ENCODE measurements at places on chromosomes 5 and 9. TPM values are rescaled to one million over a fixed set of nuclear protein-coding genes. Genes with fewer than 3 reads are reported as not detected.

DNA sequence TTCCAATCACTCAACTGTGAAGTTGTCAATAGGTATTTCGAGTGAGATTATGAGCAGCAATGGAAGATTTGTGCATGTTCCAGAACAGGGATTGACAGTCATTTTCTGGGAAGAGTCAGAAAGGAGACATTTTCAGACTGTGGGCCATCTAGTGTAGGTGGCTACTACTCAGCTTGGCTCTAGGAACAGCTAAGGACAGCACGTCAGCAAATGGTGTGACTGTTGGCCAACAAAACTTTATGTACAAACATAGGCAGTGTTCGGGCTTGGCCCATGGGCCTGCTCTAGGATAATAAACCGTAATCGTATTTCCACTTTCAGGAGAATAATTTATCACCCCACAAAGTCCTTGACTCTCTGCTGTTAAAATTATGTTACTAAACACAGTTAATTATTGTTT lies 143.6 kb downstream of the ADCY2 start:
- no peak for DNase-seq

GRCh38 chr5:159655757-159656409 lies 260.4 kb upstream of the ADRA1B start:
- DNase-seq, result no peak

- no peak for DNase-seq
Measured at GRCh38 chr5:73215531-73215890, 42.5 kb downstream of the TMEM174 start.

Gene PCDHA8
- polyA plus RNA-seq, result 0.05 TPM

- no peak for DNase-seq
Measured at GRCh38 chr9:134344068-134344799, 18.0 kb downstream of the RXRA start.

Gene TRPM3
- 16.7 TPM for polyA plus RNA-seq

Gene DENND4C
- 57.0 TPM for polyA plus RNA-seq

Gene BTNL8
- 0.51 TPM for polyA plus RNA-seq

DNA sequence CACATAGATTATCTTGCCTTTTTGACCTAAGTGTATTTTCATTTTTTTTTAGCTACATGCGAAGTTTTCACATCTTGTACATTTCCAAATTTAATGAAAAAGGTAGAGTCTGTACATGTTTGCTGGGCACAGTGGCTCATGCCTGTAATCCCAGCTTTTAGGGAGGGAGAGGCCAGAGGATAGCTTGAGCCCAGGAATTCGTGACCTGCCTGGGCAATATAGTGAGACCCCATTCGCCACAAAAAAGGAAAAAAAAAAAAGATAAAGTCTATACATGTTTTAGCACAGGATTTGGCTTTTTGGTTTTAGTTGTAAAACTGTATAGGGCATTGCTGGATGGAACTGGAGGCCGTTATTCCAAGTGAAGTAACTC lies 28.8 kb downstream of the RAI14 start:
- no peak for DNase-seq

Gene DCAF12
- 60.8 TPM for polyA plus RNA-seq

DNA sequence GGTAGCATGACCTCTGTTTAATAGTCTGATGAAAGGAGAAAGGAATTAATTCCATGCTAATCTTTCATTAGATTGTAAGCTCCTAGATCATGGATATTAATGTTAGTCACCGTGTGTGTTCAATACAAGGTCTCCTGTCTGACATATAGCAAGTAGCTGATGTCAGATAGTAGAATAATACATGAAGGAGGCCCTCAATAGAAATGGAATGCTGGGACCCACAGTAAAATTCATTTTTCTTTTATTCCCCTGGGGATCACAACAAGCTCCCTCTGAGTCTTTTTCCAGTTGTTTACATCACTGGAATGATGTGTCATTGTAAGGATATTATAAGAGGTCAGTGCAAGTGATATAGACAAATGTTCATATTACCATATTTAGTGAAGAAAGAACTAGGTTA lies 240.3 kb upstream of the TRPC7 start:
- DNase-seq, result no peak

DNA sequence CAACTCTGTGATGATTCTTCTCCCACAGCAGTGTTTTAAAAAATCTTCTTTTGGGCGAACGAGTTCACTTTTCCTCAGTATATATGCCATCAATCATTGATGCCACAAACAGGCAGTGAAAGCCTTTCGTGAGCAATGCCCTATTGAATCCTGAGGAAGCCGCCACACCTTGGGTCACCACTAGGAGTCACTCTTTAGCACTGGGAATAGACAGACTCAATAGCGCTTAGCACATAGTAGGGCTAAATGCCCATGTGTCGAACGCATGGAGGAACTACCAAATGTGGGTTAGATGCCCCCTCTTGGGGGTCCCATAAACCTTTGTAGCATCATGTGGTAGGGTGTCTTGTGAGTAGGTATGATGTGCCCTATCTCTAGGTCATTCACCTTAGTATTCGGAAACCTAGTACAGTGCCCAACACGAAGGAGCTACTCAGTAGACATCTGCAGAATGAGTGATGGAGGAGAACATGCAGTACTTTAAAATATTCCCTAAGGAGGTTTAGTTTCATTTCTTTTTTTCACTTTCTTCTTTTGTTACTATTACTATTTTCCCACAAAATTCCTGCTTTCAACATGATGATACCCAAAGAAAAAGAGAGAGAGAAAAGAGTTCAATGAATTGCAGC lies 603.7 kb downstream of the BNC2 start:
- DNase-seq, result no peak

GRCh38 chr5:173243831-173244305 lies 8.9 kb upstream of the NKX2-5 start:
- no peak for DNase-seq

GRCh38 chr5:113615708-113616107 lies 102.2 kb downstream of the YTHDC2 start:
- no peak for DNase-seq

Gene NUDT2
- 23.8 TPM for polyA plus RNA-seq

Gene CFAP77
- 0.68 TPM for polyA plus RNA-seq

DNA sequence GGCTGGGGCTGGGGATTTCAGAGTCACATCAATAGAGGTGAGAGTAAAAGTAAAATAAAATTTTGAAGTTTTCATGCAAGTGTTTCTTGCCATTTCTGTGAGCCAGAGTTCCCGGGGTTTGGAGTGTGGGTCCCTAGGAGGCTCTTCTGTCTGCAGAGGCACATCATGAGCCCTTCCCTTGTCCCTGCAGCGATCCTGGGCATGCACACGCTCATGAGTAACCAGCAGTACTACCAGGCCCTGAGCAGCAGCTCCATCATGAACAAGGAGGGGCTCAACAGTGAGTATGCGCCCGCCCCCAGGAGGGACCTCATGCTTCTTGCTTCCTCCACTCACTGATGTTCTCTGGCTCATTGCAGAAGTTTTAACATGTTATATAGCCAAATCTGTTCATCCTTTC lies 61.1 kb downstream of the TMOD1 start:
- DNase-seq, result no peak

GRCh38 chr5:147464211-147464610 lies 45.7 kb downstream of the DPYSL3 start:
- DNase-seq, result no peak

Gene RPL37
- 2,189 TPM for polyA plus RNA-seq

DNA sequence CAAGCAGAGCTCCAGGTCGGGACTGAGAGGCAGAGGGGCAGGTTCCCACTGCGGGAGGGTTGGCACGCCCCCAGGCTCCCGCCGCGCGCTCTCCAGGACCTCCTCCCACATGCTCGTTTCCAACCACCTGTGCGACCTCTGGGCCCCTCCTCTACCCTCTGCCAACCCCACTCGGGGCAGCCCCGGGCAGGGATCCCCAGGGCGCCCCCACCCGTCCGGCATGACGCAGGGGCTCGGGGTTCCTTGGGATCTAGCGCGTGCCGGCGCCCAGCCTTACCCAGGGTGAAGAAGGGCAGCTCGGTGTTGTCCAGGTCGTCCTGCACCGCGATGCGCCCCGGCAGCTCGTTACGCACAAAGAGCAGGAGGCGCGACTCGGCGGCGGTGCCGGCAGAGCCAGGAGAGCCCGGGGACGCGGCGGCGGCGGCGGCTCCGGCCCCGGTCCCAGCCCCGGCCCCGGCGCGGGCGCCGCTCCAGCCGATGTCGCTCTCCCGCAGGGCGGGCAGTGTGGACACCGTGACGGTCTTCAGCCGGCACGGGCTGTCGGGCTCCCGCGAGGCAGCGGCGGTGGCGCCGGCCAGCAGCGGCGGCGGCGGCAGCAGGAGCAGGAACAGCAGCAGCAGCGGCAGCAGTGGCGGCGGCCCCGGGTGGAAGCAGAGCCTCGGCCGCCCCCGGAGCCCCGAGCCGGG lies 494 bp downstream of the ASTN2 start:
- no peak for DNase-seq

DNA sequence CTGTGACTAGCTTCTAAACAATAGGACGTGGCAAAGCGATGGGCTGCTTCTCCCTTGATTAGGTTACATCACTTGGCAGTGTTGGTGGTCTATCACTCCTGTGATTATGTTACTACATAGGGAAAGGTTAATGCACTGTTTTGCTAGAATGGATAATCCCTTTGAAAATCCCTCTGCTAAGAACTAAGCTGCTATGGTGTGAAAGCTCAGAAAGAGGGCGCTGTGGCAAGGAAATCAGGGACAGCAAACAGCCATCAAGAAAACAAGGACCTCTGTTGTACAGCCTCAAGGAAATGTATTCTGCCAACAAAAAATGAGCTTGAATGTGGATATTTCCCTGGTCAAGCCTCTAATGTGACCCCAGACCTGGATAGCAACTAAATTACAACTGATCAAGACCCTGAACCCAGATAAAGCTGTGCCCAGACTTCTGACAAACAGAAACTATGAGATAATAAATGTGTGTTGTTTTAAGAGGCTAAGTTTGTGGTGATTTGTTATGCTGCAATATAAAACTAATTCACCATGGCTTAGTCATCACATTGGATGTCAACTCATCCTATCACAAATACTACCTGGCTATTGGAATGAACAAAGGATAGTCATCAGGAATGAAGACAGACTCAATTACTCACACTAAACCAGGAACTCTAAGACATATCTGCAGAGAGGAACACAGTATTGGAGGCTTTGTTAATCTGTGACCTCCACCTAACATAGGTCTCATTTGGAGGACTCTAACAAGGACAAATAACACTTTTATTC lies 1215.9 kb downstream of the EFNA5 start:
- no peak for DNase-seq

DNA sequence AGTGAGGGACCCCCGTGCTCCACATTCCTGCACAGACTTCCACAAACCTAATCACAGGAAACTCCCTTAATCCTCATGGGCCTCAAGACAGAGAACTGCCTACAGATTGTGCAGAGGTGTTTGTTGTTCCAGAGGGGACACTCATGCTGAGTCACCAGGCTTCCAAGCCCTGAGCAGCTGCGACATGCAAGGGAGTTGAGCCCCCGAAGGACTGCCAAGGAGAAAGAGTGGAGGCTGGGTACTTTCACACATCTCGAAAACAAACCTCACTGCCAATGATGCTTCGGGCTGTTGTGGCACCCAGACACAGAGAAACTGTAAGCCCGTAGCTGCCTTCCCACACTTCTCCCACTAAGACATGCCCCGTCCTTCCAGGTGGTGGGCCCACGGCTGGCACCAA lies 480.8 kb downstream of the CDH12 start:
- no peak for DNase-seq

Gene RAB3C
- 3.3 TPM for polyA plus RNA-seq

GRCh38 chr9:26131886-26132285 lies 453.6 kb upstream of the TUSC1 start:
- no peak for DNase-seq

Gene RASGEF1C
- polyA plus RNA-seq, result 0.46 TPM

Gene FSD1L
- 9.6 TPM for polyA plus RNA-seq

DNA sequence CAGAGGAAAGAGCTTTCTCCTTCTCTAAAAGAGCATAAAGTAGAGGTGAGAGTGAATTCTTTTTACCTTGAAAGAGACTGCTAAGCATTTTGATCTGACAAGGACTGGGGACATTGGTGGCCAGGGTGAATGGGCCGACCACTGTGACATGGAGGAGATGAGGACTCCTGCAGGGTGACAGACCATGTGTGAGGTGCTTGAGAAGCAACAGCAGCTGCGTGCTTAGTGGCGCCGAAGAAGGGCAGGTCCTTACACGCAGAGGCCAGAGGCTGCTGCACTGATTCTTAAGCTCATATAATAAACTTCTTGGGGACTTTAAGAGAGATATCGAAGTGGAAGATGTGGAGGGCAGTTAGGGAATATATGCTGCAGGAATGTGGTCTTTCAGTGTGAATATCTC lies 8.7 kb upstream of the JAKMIP2 start:
- no peak for DNase-seq

DNA sequence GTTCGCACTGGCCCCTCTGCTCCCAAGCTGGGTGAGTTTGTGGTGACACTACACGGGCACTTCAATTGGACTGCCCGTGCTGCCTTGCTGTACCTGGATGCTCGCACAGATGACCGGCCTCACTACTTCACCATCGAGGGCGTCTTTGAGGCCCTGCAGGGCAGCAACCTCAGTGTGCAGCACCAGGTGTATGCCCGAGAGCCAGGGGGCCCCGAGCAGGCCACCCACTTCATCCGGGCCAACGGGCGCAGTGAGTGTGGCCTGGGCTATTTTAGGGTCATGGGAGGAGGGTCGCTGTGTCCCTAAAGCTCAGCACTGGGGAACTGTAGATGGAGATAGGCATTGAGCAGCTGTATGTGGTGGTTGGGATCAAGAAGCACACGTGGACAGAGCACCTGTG lies 1.4 kb downstream of the NPR2 start:
- DNase-seq, result no peak

DNA sequence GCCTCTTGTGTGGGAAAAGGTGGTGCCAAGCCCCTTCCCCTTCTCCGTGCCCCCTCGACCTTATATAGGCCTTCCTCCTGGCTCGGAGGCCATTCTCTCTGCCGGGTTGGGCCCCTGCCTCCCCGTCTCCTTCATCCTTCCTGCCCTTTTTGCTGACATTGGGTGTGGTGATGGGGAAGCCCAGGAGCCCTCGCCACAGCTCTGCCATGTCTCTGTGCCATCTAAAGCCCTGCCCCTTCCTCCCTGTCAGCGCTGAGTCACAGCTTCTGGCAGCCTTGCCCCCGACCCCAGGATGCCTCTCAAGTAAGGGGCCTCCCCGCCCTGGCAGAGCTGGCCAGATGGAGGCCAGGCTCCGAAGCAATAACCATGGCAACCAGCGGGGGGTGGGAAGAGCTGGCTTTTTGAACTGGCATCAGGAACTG lies 30.4 kb downstream of the JADE2 start:
- no peak for DNase-seq

- DNase-seq, result no peak
Measured at GRCh38 chr9:16884373-16884772, 13.9 kb upstream of the BNC2 start.

- DNase-seq, result no peak
Measured at GRCh38 chr5:97764700-97765099, 581.7 kb upstream of the RIOK2 start.

DNA sequence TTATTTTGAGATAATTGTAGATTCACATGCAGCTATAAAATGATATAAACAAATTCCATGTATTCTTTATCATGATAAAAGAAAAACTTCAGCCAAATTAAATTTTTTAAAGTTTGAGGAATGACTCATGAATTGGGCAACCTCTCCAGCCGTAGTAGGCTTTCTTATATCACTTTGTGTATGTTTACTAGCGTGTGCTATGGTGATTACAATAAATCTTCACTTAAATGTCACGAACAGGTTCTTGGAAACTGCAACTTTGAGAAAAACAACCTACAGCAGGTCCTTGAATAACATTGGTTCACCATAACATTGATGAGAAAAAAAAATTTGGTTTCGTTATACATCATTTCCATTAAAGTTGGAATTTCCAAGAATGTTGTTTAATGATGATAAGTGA lies 730.9 kb upstream of the TYRP1 start:
- DNase-seq, result no peak

GRCh38 chr5:59067956-59068656 lies 485.2 kb downstream of the RAB3C start:
- DNase-seq, result no peak

Measured in left renal cortex interstitium (tissue), 4 donors.